Osteocyte (in vitro differentiated cells): ENCODE measurements at places on chromosomes 4 and X. TPM values are rescaled to one million over a fixed set of nuclear protein-coding genes. Genes with fewer than 3 reads are reported as not detected.
A peak's percentile ranks its signal among the peaks of the same experiment; 100 is the strongest.

DNA sequence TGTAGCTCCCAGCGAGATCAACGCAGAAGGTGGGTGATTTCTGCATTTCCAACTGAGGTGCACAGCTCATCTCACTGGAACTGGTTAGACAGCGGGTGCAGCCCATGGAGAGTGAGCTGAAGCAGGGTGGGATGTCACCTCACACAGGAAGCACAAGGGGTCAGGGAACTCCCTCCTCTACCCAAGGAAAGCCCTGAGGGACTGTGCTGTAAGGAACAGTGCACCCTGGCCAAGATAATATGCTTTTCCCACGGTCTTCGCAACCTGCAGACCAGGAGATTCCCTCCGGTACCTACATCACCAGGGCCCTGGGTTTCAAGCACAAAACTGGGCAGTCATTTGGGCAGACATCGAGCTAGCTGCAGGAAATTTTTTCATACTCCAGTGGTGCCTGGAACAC is 216.4 kb upstream of the TET2 start:
- H3K4me3 ChIP-seq = no peak overlapping the region
- no peaks in the 10 kb centered on the region for H3K4me1 ChIP-seq
- DNase-seq = no peak
- no peak overlapping the region for H3K27ac ChIP-seq
- no peaks in the 10 kb centered on the region for H3K36me3 ChIP-seq
- peaks cover 2% of the 10 kb centered on the region for H3K27me3 ChIP-seq

- H3K4me3 ChIP-seq = no peak overlapping the region
- H3K36me3 ChIP-seq = no peaks in the 10 kb centered on the region
- peaks cover 6% of the 10 kb centered on the region for H3K27me3 ChIP-seq
- no peak overlapping the region for H3K27ac ChIP-seq
- no peaks in the 10 kb centered on the region for H3K4me1 ChIP-seq
Observed at GRCh38 chr4:79563219-79563618, 155.2 kb upstream of the GK2 start.

- no peak overlapping the region for H3K4me3 ChIP-seq
- no peaks in the 10 kb centered on the region for H3K36me3 ChIP-seq
- H3K27me3 ChIP-seq = no peaks in the 10 kb centered on the region
- H3K4me1 ChIP-seq = no peaks in the 10 kb centered on the region
Observed at GRCh38 chrX:16559206-16559619, 90.7 kb upstream of the S100G start.

DNA sequence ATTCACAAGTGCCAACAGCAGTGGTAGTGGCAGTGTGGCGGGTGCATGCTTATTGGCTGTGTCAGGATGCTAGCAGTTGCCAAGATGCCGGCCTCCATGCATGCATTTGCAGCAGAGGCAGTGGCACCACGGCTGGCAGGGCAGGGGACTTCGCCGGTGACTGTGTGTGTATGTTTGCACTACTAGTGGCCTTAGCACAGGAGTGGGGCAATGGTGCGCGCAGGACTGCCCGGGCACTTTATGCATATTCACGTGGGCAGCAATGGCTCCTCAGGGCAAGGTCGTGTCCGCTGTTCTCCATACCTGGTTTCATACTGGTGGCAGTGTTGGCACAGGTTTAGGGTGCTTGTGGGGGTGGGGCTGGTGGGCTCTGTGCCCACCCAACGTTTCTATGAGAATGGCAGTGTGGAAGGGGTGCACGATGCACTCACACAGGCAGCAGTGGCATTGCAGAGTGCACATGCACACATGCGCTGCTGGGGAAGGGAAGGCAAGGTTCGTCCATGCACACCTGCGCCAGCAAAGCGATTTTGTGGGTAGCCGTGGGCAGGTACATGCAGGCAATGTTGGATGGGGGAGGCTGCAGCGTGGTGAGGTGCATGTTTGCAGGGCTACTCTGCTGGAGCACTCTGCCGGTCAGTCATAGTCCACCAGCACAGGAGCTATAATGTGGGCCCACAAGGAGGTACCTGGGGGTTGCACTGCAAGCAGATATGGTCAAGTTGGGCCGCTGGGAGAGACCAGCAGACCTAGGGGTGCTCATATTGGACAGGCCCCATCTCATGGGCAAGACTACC is 338.9 kb upstream of the TECRL start:
- no peak overlapping the region for H3K4me3 ChIP-seq
- H3K4me1 ChIP-seq = no peaks in the 10 kb centered on the region
- peaks cover 20% of the 10 kb centered on the region for H3K27me3 ChIP-seq
- no peak for DNase-seq
- H3K27ac ChIP-seq = no peak overlapping the region

DNA sequence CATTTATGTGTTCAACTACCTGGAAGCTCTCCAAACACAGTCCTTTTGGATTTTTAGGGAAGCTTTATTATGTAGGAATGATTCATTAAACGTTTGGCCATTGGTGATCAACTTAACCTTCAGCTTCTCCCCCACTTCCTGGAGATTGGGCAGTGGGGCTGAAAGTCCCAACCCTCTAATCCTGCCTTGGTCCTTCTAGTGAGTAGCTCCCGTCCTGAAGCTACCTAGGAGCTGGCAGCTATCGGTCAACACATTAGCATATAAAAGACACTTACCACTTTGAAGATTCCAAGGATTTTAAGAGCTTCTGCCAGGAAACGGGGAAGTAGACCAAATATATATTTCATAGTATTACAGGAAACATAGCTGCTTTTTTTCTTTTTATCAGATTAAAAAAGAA is 69.7 kb downstream of the MCUB start:
- H3K27me3 ChIP-seq = no peaks in the 10 kb centered on the region
- no peak overlapping the region for H3K4me3 ChIP-seq
- no peak overlapping the region for H3K27ac ChIP-seq
- H3K4me1 ChIP-seq = peaks cover 6% of the 10 kb centered on the region
- no peak for DNase-seq
- H3K36me3 ChIP-seq = no peaks in the 10 kb centered on the region

GRCh38 chr4:140100771-140101170 is 53.2 kb downstream of the MAML3 start:
- no peaks in the 10 kb centered on the region for H3K27me3 ChIP-seq
- no peak overlapping the region for H3K4me3 ChIP-seq
- DNase-seq = no peak
- no peaks in the 10 kb centered on the region for H3K36me3 ChIP-seq
- H3K4me1 ChIP-seq = peaks cover 53% of the 10 kb centered on the region

DNA sequence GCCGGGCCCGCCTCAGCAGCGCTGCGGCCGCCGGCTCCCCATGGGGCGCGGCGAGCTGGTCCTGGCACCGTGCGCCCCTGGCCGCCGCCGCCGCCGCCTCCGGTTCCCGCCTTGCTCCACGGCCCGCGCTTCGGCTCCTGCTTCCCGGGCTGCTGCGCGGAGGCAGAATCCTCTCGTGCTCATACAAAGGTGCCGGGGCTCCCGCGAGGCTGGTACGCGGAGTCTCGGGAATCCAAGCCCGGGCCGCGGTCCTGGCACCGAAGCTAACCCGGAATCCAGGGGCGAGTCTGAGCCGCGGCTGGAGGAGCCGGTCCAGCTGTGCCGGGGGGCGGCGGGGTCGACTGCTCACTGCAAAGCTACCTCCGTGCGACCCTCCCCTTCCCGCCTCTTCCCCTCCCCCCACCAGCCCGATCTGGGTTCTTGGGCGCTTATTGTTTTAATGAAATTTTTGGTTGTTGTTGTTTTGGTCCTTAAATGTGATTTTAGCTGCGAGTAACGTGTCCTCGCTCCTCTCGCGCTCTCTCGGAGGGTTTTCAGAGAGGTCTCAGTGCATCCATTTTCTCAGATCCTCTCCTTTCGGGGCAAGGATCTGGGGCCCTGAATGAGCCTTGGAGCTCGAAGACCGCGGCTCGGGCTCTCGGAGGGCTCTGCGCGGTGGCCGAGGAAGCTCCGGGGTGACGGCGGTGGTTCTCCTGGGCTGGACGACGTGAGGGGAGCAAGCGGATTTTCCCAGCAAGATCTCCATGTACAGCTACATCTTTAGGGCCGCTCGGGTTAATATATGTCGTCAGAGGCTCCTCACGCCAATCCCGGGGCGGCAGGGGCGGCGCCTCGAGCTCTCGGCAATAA is at the start of gene HAND2:
TSS of gene HAND2 (minus strand) at position 753 of the 849 bp plus-strand sequence. CDS start 940 bp downstream, outside the sequence.
- peaks cover 90% of the 10 kb centered on the region for H3K27me3 ChIP-seq
- no peak within 1 kb of the TSS for H3K27ac ChIP-seq
- peaks cover 8% of the 10 kb centered on the region for H3K36me3 ChIP-seq
- H3K4me1 ChIP-seq = peaks cover 37% of the 10 kb centered on the region
- peak within 1 kb of the TSS; percentile 77 for H3K4me3 ChIP-seq
- DNase-seq = peak; percentile 84

GRCh38 chr4:77076889-77077635 is 1.3 kb upstream of the CCNI start:
- H3K27me3 ChIP-seq = no peaks in the 10 kb centered on the region
- peaks cover 23% of the 10 kb centered on the region for H3K4me1 ChIP-seq
- no peak for DNase-seq
- H3K4me3 ChIP-seq = peak overlapping the region; percentile 90
- H3K27ac ChIP-seq = peak overlapping the region; percentile 100

GRCh38 chr4:177356921-177357320 is 47.2 kb downstream of the NEIL3 start:
- H3K4me1 ChIP-seq = no peaks in the 10 kb centered on the region
- H3K36me3 ChIP-seq = peaks cover 2% of the 10 kb centered on the region
- DNase-seq = no peak
- no peaks in the 10 kb centered on the region for H3K27me3 ChIP-seq
- H3K4me3 ChIP-seq = no peak overlapping the region
- no peak overlapping the region for H3K27ac ChIP-seq

GRCh38 chr4:82621251-82621650 is 59.5 kb upstream of the TMEM150C start:
- H3K4me3 ChIP-seq = no peak overlapping the region
- no peaks in the 10 kb centered on the region for H3K27me3 ChIP-seq
- no peak for DNase-seq
- no peak overlapping the region for H3K27ac ChIP-seq
- H3K4me1 ChIP-seq = peaks cover 3% of the 10 kb centered on the region

The SLC16A2 gene
- 21.3 and 22.9 TPM in 2 replicates for total RNA-seq

The PNMA6A gene
- 1.5 and 1.6 TPM in 2 replicates for total RNA-seq

- no peaks in the 10 kb centered on the region for H3K36me3 ChIP-seq
- no peak overlapping the region for H3K27ac ChIP-seq
- no peak for DNase-seq
- peaks cover 10% of the 10 kb centered on the region for H3K27me3 ChIP-seq
- no peak overlapping the region for H3K4me3 ChIP-seq
Observed at GRCh38 chr4:101921370-101921769, 130.8 kb downstream of the BANK1 start.

DNA sequence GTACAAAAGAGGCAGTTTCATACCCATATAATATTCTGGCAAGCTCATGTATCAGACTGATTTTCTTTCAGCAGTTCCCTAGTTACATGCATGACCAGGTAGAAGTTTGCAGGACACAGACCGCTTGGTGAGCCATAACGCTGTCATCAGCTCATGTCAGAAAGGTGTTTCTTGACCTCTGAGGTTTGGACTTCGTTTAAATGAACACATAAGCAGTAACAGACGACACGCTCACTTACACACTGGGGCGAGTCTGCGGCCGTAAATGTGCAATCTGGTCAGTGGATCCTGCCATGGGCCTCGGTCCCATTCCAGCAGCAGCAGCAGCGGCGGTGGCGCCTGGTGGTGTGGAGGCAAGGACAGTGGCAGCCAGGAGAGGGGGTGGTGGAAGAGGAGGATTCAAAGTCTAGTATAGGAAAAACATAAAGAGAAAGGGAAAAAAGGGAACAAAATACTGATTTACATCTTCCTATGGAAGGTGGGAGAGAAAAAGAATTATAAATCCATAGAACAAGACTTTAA is 111.9 kb upstream of the CBR4 start:
- H3K27ac ChIP-seq = peak overlapping the region; percentile 50
- no peaks in the 10 kb centered on the region for H3K27me3 ChIP-seq
- H3K4me3 ChIP-seq = no peak overlapping the region
- peaks cover 31% of the 10 kb centered on the region for H3K4me1 ChIP-seq
- H3K36me3 ChIP-seq = peaks cover 48% of the 10 kb centered on the region

GRCh38 chr4:22502895-22503814 is 12.7 kb downstream of the ADGRA3 start:
- no peak overlapping the region for H3K27ac ChIP-seq
- no peak overlapping the region for H3K4me3 ChIP-seq
- no peaks in the 10 kb centered on the region for H3K36me3 ChIP-seq

DNA sequence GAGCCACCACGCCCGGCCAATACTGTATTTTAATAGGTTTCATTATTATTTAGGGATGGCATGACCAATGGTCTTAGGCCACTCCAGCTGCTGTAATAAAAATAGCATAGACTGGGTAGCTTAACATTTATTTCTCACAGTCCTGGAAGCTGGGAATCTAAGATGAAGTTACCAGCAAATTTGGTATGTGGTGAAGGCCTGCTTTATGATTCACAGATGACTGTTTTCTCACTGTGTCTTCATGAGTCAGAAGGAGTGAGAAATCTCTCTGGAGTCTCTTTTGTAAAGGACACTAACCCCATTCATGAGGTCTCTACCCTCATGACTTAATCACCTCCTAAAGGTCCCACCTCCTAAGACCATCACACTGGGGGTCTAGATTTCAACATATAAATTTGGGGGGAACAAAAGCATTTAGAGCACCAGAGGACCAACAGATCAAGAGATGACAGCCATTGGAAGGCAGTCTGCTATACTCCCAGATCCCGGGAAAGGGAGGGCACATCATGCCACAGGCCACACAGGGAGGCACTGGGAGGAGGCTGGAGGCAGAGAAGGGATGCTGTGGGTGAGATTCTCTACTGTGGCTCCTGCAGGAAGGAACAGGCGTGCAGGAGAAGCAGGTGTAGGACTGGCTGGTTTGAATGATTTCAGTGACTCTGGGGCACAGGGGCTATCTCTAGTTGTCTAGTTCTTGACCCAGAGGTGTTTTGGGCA is 335.8 kb upstream of the SFRP2 start:
- H3K27ac ChIP-seq = no peak overlapping the region
- peaks cover 7% of the 10 kb centered on the region for H3K4me1 ChIP-seq
- peaks cover 9% of the 10 kb centered on the region for H3K36me3 ChIP-seq
- no peak for DNase-seq
- H3K27me3 ChIP-seq = no peaks in the 10 kb centered on the region

DNA sequence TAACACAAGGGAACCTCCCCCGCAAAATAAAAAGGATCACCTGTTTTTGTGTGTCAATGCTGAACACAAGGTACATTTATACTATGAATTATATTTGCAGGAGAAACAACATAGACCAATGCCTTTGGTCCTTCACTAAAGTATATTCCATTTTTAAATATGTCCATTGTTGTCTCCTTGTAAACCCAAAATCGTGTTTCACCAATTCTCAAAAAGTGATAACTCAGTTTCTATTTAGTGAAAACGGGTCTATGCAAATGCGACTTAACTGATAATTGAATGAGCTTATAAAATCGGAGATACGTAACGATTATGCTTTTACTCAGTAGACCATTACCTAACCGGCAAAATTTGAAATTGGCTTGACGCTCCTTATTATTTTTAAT is 2.1 kb downstream of the BRWD3 start:
- H3K27me3 ChIP-seq = no peaks in the 10 kb centered on the region
- no peak for DNase-seq
- peaks cover 15% of the 10 kb centered on the region for H3K4me1 ChIP-seq
- peak overlapping the region; percentile 16 for H3K27ac ChIP-seq
- peaks cover 2% of the 10 kb centered on the region for H3K36me3 ChIP-seq

DNA sequence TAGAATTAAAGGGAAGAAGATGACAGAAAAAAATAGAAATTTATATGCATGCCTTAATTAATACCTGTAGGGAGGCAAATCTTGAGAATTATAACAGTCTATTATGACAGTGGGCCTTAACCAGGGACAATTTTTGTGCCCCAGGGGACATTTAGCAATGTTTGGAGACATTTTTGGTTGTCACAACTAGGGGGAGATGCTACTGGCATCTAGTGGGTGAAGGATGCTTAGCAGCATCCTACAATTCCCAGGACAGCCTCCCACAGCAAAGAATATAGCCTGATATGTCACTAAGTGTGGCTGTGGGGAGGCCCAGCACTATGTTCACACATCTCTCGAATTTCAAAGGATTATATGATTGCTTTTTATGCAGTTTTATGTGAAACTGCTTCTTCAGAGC is 10.5 kb downstream of the GPR82 start:
- H3K4me1 ChIP-seq = peaks cover 2% of the 10 kb centered on the region
- H3K27me3 ChIP-seq = no peaks in the 10 kb centered on the region
- H3K27ac ChIP-seq = no peak overlapping the region
- H3K36me3 ChIP-seq = no peaks in the 10 kb centered on the region
- no peak for DNase-seq
- no peak overlapping the region for H3K4me3 ChIP-seq
